Stimulated activated CD8-positive, alpha-beta memory T cell treated with anti-CD3 and anti-CD28 coated beads, Interleukin-4, amount 100 ng/mL, for 1 hour (primary cell): ENCODE measurements at places on chromosomes 7 and 10.
A peak's percentile ranks its signal among the peaks of the same experiment; 100 is the strongest.

GRCh38 chr7:25402532-25402931, 174.2 kb upstream of the NPVF start:
- DNase-seq: no peak

DNA sequence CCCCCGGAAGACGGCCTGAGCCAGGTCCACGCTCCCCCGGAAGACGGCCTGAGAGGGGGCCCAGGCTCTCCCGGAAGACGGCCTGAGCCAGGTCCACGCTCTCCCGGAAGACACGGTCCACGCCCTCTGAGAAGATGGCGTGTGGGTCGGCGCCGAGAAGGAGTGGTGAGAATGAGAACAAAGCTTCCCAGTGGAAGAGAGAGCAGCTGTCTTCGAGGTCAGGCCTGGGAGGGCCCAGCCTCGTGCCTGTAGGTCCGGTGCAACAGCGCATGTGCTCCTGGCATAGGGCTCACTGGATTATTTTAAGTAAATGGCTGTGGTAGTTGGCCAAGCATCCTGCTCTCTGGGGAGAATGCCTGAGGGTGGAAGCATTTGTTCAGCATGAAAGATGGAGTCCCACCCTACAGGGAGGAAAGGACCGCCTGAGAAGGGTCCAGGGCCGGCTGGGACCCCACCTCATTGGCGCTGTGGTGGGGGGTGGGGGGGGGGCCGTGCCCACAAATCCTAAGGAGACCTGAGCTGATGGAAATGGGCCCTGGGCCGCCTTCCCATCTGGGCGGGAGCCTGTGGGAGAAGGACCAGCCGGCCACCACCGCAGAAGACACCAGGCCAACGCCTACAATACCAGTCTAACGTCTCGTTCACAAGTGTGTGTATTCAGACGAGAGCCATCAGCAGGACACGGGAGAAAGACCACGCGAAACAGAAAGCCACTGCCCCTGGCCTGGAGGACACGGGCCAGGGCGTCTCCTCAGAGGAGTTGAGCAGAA, 210.0 kb downstream of the WDR37 start:
- DNase-seq: no peak

- no peak for DNase-seq
Observed at GRCh38 chr7:46654546-46655443, 733.7 kb upstream of the IGFBP3 start.

- DNase-seq: no peak
Observed at GRCh38 chr10:127986531-127987466, 79.9 kb downstream of the PTPRE start.

DNA sequence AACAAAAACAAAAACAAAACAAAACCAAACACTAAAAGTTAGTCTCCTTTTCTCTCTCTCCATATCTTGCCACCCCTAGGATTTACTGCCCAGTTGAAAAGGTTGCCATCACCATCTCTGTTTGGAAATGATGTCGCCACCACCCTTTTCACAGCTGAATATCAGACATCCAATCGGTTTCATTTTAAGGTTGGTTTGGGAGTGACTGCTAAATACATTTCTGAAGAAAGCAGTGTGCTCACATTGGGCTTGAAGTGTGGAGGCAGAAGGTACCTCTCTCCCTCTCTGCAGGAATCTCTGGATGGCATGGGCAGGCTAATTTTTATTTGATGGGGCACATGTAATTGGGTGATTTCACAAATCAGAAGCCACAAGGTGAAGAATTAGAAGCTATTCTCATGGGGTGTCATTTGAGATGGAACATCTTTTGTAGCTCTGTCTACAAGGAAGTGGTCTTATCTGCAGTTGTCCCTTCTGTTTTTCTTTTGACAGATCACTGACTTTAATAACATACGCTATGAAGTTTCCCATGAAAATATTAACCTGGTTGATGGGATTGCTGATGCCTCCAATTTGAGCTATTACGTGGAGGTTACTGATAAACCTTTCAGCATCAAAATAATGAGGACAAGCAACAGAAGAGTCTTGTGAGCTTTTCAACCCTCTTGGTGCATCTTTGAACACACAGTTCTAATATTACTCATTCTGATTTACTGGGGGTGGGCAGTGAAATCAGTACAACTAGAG, 20.1 kb downstream of the MGAM2 start:
- no peak for DNase-seq

GRCh38 chr10:102352066-102352715, 43.3 kb upstream of the NFKB2 start:
- DNase-seq: peak; percentile 65

DNA sequence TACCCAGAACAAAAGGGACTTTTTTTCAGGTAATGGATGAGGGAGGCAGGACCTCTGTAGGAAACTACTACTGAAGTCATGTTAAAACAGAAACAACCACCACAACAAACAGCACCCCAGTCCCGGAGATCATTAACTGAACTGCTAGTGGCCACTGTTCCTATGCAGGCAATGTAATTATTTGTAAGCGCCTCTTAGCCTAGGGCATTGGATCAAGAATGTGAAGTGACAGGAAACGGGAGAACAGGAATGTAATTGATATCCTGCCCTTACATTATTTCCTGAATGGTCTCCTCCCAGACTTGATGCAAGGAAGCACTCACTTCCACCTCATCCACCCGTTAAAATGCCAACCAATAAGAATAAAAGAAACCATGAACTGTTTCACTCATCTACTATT, 16.7 kb upstream of the GAD2 start:
- DNase-seq: no peak

GRCh38 chr10:110398419-110399105, 93.8 kb upstream of the SMNDC1 start:
- no peak for DNase-seq

- no peak for DNase-seq
Observed at GRCh38 chr10:123759501-123760031, 93.4 kb downstream of the GPR26 start.

DNA sequence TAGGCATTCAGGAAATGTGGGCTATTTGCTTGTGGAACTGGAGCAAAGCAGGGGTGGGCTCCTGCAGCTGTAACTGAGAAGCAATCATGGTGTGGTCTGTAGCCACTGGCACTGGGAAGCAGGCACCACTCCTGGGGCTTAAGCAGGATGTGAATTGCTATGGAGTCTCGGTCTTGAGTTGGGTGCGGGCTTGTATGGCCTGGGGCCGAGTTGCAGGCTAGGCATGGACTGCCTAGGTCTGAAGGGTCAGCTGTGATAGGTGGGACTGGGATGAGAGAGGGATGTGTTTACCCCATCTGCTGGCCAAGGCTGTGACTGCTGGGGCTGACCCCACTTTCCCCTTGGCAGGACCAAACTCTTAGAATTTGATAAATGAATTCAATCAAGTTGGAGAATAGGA, 43.0 kb downstream of the ADCY1 start:
- DNase-seq: no peak

DNA sequence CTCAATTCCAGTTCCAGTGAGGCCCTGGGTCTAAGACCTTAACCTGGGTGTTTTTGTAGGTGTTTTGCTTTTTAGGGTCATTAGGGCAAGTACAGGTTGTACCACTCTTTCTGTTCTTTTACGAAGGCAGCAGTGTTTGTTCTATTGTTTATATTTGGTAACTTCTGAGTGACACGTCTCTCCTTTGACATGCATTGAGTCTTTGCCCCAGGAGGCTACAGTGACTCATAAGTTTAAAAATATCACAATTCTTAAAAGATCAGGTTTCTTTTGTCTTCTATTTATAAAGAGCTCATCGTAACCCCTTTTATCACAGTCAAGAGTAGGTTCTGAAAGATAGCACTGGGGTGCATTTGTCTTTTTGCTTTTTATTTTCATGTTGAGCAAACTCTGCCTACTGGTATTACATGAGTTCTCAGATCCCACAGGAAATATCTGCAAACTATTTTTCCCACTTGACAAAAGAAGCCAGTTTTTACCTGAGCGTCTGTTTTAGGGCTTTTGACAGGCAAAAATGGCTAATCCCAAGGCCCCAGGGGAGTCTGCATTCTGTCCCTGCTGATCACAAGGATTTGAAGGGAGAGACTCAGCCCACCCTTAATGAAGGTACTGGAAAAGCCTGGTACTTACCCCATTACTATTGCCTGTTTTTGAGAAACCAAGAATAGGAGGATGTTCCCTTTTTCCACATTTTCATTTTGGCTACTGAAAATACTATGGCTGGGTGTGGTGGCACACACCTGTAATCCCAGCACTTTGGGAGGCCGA, 7.9 kb downstream of the NUDT13 start:
- DNase-seq: no peak

GRCh38 chr7:42263971-42264370, 27.0 kb upstream of the GLI3 start:
- DNase-seq: no peak

- no peak for DNase-seq
Observed at GRCh38 chr7:44854644-44855364, 6.9 kb upstream of the H2AZ2 start.

DNA sequence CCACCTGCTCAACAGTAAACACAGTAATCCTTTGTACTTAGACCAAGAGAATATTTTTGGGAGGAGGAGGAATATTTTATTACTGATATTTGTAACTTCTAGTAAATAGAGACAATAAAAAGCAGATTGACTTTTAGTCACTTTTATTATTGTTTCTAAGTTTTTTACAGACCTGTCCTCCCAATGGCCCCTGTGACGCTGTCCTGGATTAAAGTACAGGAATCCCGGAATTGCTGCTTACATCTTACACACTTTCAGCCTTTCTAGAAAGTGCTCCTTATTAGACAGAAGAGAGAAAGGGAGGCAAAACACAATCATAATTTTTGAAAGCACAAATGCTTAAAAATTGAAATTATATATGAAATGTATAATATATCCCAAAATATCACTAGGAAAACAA, 86.4 kb upstream of the PRKG1 start:
- DNase-seq: no peak

GRCh38 chr7:116588641-116589594, 64.1 kb downstream of the CAV1 start:
- no peak for DNase-seq

DNA sequence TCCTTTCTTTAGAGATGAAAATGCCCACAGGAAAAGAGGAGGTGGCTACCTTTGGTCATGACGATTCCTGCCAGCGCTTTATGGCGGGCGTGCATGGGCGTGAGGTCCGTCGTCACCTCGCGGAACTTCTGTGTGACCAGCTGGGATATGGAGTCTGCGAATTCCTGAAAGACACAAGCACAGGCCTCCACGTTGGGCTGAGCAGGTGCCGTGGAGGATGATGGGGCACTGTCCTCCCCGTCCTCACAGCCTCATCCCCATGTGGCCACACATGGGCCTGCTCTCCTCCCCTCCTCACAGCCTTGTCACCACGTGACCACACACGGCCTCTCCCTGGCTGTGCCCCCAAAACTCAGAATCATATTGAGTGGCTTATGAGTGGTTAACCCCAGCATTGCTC, 214.7 kb downstream of the WDR37 start:
- no peak for DNase-seq

DNA sequence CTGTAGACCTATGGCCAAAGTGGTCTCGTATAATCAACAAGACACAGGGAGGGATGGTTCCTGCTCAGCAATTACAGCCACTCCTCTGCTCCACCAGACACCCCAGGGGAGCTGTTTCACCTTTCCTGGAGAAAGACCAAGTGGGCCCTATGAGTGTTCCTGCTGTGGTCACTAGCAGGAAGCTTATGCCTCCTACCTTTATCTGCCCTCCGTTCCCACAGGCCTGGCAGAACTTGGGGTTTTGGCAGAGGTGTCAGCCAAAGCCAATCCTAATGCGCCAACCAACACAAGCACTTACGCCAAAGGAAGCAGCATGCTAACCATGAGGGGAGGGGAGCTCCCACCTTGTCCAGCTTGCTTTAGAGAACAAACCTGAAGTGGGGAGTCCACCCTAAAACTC, 31.2 kb downstream of the XPNPEP1 start:
- DNase-seq: no peak

- DNase-seq: no peak
Observed at GRCh38 chr7:134422008-134422407, 36.9 kb downstream of the AKR1B1 start.

GRCh38 chr7:150716368-150716767, at the start of gene GIMAP1:
Gene GIMAP1 (plus strand): TSS chr7:150716613. CDS start chr7:150719048, 2,435 bp downstream.
- peak; percentile 39 for DNase-seq

DNA sequence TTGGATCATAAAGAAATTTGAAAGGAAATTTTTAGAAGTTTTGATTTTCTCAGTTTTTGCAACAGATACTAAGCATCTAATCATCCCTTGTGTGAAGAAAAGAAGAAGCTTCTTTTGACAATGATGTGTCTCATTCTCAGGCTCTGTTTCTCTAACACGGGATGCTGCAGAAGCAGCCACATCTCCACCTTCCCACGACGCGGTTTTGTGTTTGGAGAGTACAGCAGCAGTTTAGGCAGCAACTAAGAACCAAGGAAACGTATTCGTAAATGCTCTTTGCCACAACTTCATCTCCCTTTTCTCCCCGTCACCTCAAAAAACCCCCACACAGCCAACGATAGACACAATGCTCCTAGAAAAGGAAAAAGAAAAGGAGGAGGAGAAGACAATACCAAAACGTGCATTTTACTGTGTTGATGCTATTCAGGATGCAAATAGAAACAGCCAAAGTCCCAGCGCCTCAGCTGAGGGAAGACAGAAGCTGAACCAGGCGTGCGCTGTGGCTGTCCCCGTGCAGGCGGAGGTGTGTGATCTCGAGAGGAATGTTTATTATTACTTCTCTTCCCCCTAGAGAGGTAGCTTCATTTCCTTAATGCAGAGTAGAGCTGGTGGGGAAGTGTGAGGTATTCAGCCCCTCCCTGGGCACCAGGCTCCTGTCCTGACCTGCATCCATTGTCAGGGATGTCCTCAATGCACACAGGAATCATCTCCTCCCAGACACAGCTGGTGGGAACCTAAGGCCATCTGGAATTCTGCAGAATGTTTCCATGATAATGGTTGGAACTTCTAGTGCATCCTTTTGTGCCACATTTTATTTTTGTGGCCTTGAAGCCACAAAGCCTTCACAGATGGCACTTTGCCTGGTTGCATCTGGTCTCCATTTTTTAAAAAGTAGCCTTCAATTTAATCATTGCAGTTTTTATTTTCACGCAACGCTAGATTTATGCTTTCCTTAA, 174.6 kb upstream of the KLF6 start:
- DNase-seq: no peak

DNA sequence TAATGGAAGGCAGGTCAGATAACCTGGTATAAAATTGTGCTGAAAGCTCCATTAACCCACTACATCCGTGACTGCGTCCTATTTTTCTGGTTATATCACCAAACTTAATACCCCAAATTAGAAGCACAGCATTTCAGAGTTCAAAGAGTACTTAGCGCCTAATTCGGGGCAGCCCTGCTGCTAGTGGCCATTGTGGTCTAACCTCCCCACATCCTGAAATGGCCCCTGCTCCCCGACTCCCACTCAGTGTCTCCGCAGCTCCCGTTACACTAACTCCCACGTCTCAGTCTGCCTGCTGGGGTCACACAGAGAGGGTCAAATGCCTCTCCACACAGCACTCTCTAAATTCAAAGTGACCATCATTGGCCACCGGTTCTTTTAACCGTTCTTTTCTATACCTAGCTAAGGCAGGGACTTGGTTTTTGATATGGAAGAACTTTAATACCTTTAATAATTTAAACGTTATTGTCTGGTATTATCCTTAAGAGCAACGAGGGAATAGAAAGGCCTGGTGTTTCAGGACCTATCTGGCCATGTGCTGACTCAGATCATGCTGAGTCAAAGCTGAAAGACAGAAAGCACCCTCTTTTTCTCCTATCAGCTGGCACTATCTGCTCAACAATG, 117.1 kb downstream of the KMT2E start:
- DNase-seq: no peak
